Jurkat, Clone E6-1 (cell line): ENCODE measurements at places on chromosomes 2 and 18.

DNA sequence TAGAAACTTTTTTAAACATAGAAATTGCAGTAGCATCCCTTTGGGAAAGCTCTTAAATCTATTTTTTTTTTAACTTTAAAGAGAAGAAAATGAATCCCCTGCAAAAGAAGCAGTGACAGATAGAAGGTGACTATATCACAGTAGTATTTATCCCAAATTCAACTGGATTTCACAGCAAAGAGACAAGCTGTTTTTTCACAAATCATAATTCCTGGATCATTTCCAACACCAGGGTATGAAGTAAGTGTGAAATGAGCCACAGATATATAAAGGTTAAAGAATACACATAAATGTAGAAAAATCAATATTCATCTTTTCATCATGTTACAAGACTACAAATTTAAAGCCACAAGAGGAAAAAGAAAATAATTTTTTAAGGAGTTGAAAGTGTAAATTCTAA, 1404.9 kb upstream of the NXPH2 start:
- no peak for DNase-seq

- DNase-seq: no peak
These were observed 46.7 kb downstream of the KLF7 start for GRCh38 chr2:207119048-207119447.

DNA sequence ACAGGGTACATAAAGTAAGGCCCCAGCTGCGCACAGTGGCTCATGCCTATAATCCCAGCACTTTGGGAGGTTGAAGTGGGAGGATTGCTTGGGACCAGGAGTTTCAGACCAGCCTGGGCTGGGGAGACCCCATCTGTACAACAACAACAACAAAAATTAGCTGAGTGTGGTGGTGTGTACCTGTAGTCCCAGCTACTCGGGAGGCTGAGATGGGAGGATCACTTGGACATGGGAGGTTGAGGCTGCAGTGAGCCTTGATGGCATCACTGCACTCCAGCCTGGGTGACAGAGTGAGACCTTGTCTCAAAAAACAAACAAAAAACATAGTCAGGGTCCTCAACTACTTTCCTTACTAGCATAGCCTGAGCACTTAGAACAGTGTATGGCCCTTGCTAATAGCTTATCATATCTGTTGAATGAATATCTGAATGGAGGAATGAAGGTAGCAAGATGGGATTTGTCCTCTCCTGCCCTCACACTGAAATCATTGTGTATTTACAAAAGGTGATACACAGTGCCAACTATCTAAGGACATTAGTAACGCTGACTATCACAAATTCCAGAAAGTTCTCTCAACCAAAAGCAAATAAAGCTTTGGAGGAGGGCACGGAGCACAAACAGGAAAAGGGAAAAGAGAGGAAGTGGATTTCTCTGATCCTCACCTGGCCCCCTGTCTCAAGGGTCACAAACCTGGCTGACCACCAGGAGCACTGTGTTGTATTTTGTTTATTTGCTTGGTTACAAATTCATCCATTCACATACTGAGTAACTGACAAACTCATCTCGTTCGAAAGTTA, 38.1 kb downstream of the L3MBTL4 start:
- DNase-seq: no peak

DNA sequence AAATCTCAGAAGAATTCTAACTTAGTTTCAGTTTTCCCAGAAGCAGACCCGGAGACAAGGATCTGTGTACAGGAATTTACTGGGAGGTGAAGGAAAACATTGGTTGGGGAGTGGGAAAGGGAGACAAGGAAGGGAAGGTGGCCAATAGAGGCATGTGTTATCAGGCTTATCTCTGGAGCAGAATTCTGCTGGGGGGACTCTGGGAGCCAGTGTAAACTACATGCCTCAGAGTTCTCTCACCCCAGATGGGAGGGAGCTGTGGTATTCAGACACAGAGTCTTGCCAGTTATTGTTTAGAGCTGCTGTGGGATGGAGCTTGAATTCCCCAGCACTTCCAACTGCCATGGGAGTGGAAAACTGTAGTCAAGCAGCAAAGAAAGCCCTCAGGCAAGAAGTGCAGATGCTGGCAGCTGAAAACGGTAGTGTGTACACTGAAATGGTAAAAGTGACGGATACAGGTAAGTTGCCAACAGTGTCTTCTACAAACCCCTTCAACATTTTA, 19.0 kb downstream of the DNPEP start:
- DNase-seq: no peak

GRCh38 chr2:8877894-8878293, 40.5 kb upstream of the KIDINS220 start:
- DNase-seq: no peak

DNA sequence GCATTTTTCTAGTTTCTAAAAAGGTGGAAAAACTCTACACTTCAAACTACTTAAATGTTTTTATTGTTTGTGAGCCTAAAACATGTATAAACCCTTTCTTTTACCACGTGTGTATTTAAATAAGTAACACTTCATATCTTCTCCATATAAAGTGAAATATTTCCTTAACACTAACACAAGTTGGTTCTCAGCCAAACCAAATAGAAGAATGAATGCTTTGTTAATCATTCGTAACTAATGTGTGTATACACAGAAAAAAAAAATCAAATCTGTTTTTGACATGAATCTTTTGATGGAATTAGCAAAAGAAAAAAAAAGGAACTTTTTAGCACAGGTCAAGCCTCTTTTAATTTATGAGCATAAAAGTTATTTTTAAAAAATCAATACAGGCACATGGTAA, 89.3 kb downstream of the EHBP1 start:
- DNase-seq: no peak

GRCh38 chr2:207035875-207036274, 96.6 kb downstream of the CPO start:
- DNase-seq: no peak

GRCh38 chr2:200438251-200438650, 71.6 kb downstream of the KCTD18 start:
- no peak for DNase-seq

DNA sequence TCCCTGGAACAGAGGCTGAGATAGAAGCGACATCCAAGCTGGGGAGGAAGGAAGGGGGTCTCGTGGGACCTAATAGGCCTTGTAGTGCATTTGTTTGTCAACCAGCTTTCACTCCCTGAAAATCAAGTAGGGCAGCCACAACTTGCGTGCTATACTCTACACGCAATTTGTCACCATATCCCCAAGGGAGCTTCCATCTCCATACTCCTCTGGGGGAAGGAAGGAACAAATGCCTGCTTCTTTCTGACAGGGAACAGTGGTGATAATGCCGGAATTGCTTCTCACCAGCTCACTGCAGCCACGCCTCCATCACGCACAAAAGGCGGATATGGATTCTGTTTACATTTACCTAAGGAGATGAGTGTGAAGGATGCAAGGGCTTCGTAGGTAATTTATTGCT, 213.4 kb downstream of the TMEM163 start:
- DNase-seq: no peak

- DNase-seq: no peak
These were observed 71.7 kb downstream of the PTRHD1 start for GRCh38 chr2:24721470-24721869.

- no peak for DNase-seq
These were observed 112.8 kb downstream of the UPP2 start for GRCh38 chr2:158214431-158214830.

DNA sequence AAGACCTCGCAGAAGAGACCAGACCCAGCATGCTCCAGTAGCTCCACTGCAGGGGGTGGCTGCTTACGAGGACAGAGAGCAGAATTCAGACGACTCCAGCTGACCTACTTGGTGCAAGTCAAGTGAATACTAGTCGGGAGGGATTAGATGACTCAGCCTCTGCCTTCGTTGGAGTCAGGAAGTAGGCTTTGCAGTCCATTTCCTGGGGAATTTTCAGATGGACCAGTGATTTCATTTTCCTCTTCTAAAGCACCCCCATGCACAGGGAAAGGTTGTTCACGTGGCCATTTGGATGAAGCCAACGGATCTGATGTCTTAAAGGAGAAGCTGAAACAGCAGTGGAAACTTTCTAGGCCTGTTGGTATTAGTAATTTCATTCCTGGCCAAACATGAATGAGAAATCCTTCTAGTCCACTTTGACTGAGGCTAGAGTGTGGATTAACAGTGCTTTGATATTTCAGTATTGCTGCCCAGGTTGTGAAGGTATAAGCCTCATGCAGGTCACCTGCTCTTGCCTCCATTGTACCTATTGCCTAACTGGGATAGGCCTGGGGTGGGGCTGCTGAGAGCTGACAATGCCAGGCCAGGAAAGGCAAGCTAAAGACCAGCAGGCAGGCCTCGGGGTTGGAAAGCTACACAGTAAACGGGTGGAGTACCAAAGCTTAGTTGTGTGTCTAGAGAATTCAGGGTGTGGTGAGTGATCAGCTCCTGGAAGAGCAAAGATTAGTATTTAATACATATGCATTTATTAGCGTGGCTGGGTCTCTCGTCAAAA, 117.6 kb upstream of the FOSL2 start:
- no peak for DNase-seq

- DNase-seq: no peak
These were observed 947 bp downstream of the ITSN2 start for GRCh38 chr2:24359129-24360049.

DNA sequence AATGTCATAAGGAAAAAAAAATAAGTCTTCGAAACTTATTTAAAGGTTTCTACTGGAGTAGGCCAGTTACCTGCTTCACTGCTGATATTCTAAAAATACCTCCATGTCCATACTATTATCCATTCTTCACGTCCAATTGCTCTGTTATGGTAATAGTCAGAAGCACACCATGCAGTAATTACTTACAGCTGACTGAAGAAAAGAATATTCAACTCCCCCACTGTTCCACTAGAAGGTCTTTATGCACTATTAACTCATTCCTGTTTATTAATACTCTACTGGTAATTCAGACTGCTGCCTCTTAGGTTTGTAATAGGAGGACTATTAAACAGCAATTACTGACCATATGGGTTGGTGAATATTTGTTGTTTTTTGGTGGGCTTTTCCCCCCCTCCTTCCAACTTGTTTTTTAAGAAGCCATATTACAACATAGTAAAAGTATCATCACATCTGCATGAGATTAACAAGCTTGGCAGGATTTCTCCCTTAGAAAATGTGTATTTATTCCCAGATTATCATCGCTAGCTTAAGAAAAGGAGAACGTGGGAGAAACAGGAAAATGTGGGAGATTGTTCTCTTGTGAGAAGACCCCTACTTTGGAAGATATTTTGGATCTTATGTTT, 806.4 kb upstream of the FANCL start:
- no peak for DNase-seq

DNA sequence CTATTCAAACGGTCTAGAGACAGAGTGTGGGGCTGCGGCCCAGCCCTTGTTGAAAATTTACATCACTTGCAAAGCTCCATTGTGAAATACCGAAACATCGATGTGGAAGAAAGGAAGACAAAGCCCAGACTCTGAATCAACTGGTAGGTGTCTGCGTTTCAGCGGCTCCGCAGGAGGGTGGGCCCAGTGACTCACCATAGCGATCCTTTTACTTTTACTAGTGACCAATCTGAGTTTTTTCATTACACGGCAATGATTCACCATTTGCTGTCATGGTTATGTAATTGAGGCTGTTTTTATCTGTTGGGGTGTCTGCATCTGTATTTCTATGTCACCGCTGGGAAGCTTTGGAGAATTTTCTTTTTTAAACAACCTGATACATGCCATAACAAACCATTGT, 66.6 kb upstream of the ODC1 start:
- no peak for DNase-seq

GRCh38 chr2:165718610-165719210, 75.3 kb downstream of the GALNT3 start:
- no peak for DNase-seq

DNA sequence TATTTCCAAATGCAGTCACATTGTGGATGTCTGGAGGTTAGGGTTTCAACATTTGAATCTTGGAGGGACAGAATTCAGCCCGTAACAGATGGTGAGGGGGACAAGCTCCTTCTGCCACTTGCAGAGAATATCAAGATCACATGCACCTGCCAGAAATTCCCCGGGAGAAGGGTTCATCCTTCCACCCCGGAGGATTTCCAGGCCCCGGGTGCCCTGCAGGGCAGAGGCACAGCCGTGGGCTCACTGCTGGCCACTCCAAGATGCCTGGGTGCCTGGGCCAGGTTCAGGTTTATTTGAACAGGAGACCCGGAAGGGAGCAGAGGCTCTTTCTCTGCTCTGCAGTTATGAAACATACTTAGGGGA, 38.2 kb upstream of the MGAT4A start:
- no peak for DNase-seq

DNA sequence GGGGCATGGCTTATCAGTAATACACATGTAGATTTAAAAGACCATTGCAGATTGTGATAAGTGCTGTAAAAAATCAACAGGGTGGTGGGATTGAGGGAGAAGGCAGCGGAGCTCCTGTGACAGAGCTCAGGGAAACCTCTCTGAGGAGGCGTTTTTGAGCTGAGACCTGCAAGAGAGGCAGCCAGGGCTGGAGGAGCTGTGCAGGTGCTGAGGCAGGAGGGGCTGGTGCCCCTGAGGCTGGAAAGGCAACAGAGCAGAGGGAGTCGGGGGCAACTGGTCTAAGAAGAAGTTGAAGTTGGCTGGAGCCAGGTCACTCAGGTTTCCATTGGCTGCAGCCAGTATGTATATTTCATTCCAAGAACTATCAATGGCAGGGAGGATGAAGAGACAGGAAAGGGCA, 47.6 kb downstream of the KLHL29 start:
- no peak for DNase-seq

GRCh38 chr2:68238955-68239822, 13.1 kb downstream of the PPP3R1 start:
- no peak for DNase-seq

DNA sequence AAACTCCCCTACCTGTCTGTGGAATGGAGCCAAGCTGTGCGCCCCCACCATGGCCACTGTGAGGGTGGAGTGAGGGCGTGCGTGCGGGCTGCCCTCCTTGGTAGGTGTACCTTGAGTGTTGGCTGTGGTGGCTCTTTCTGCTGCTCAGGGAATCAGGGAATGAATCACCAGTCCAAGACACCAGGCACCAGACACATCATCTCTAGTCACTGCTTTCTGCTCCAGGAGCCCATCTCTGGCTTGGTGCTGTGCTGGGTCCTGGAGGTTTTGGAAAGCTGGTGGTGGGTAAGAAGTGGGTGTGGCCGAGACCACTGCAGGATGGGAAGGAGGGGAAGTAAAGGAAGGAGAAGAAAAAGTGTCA, 209.9 kb downstream of the SEPTIN10 start:
- DNase-seq: no peak

- DNase-seq: no peak
These were observed 7.5 kb downstream of the GDF7 start for GRCh38 chr2:20674309-20674965.

- no peak for DNase-seq
These were observed 30.3 kb upstream of the SAP130 start for GRCh38 chr2:128058114-128058513.

GRCh38 chr18:3803350-3803749, 353.4 kb downstream of the TGIF1 start:
- no peak for DNase-seq

DNA sequence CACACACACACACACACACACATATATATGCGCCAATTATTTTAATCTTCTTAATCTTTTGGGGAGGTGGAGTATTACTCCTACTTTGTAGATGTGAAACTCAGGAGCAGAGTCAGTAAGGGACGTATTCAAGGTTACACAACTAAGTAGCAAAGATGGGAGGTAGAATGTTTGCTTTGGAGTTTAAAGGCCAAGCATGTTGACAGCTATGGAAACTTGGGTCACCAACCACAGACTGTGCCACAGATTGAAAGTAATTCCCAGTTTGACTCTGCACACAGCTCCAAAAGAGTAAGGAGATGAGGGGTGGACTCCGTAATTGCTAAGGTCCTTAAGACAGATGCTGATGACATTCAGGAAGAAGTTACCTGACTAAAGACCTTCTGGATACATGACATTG, 124.8 kb upstream of the ITGB6 start:
- no peak for DNase-seq
